Activated T-cell treated with anti-CD3 and anti-CD28 coated beads for 48 hours (primary cell): ENCODE measurements at places on chromosomes 5 and 9.

DNA sequence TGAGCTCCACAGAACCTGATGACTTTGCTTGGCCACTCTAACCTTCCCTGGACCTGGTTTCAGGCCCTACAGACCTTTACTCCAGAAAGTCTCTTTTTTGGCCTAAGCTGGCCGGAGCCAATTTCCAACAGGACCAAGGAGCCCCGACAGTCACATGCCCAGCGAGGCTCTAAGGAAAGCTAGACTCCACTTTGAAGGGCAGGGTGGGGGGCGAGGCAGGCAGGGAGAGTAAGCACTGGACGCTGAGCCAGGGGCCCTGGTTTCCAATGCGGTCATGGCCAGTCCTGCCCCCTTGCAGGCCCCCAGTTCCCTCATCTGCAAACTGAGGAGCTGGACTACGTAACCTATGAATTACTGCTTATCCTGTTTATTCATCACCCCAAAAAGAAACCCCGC lies 65.2 kb downstream of the ADAMTS2 start:
- no peak for DNase-seq

- DNase-seq = no peak
Observed at GRCh38 chr5:78659114-78659513, 10.5 kb upstream of the LHFPL2 start.

GRCh38 chr5:163407034-163407655 lies 30.2 kb upstream of the CCNG1 start:
- DNase-seq = no peak

GRCh38 chr5:17150531-17150930 lies 66.9 kb upstream of the BASP1 start:
- DNase-seq = no peak

DNA sequence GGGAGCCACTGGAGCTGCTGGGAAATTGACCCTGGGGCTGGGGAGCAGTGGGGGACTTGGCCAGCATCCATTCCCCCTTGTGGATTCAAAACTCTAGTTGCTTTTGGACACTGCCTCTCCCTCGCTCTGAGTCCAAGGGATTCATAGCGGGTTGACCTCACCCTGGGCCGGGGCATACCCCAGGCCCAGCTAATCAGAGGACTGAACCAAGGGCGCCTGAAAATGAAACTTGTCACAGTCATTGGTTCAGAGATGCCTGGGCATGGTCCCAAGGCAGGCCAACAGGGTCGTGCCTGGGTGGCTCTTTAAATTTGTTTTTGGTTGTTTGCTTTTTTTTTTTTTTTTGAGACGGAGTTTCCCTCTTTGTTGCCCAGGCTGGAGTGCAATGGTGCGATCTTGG lies 22.6 kb downstream of the STK10 start:
- no peak for DNase-seq

- DNase-seq = no peak
Observed at GRCh38 chr9:127566351-127567001, 45.6 kb upstream of the STXBP1 start.

- DNase-seq = no peak
Observed at GRCh38 chr5:117084067-117084466, 509.4 kb upstream of the SEMA6A start.

DNA sequence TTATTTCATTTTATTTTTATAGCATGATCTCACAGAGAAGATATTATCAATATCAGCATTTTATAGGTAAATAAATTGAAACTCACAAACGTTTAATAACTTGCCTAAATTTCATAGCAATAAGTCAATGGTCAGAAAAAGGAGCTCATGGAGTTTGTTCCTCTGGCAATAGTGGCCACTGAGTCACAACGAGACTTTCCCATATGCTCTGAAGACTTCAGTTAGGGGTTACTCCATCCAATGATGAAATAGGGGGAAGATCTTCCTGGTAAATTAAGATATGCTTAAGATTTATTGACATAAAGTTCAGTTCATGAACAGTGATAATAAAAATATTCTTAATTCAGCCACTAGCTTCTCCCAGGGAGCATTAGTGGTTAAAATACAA lies 43.5 kb upstream of the HTR4 start:
- DNase-seq = no peak

GRCh38 chr9:135359764-135360163 lies 119.8 kb upstream of the PPP1R26 start:
- DNase-seq = no peak

- no peak for DNase-seq
Observed at GRCh38 chr5:73454379-73455036, 5.9 kb upstream of the FOXD1 start.

GRCh38 chr5:140611020-140611521 lies 21.9 kb downstream of the CD14 start:
- no peak for DNase-seq

DNA sequence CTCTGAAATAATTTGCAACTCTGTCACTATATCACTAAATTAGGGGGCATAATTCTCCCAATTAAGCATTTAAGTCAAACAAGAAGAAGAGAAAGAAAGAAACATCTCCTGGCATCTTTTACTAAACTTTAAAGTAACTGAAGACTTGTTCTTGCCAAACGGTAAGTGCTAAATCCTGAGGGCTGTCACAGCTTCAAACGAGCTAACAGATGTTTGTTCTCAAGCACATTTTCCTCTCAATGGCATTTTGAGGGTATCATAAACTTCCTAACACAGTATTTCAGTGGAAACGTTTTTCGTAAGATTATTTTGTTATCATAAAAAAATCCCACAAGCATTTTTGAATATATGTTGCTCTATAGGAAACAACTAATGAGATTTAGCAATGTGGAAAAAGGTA lies 169.5 kb upstream of the TAS2R1 start:
- DNase-seq = no peak

- no peak for DNase-seq
Observed at GRCh38 chr5:150213530-150213929, 23.7 kb downstream of the SLC6A7 start.

- no peak for DNase-seq
Observed at GRCh38 chr5:175317872-175318271, 126.1 kb downstream of the DRD1 start.

GRCh38 chr5:113488645-113489184 lies 462 bp upstream of the MCC start:
- no peak for DNase-seq

DNA sequence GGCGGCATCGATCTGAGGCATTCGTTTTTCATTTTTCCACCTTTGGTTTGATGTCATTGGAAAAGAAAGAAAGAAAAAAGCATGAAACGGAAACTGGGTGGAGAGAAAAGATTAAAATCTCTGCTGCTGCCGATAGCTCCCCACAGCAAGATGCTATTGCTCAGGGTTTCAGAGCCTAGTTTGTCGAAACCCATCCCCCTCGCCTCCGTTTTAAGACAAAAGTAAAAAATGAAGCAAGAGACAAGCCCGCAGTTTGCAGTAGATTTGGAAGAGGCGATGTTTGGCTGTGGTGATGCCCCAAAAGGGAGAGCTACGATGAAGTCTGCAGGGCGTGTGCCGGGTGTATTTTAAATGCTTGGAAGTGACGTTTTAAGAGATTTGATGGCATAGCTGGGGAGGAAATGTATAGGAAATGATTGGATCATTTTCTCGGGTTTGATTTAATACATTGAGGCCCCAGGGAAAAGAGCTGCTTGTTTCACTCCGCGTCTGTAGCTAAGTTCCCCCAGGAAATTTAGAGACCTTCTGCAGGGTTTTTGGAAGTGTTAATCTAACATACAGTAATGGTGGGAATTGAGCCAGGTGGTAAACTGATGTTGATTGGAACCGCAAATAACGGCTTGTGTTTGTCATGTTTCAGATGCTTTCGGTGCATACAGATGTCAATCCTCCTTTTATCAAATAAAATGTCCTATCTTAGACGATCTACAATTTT lies 909 bp downstream of the NDFIP1 start:
- no peak for DNase-seq

- no peak for DNase-seq
Observed at GRCh38 chr9:24118190-24118589, 292.1 kb upstream of the ELAVL2 start.

GRCh38 chr9:122444041-122444733 lies 33.5 kb downstream of the OR1J1 start:
- DNase-seq = no peak

GRCh38 chr5:8383616-8384015 lies 514.7 kb downstream of the MTRR start:
- DNase-seq = no peak

GRCh38 chr9:111501648-111502047 lies 17.5 kb upstream of the ECPAS start:
- DNase-seq = no peak

DNA sequence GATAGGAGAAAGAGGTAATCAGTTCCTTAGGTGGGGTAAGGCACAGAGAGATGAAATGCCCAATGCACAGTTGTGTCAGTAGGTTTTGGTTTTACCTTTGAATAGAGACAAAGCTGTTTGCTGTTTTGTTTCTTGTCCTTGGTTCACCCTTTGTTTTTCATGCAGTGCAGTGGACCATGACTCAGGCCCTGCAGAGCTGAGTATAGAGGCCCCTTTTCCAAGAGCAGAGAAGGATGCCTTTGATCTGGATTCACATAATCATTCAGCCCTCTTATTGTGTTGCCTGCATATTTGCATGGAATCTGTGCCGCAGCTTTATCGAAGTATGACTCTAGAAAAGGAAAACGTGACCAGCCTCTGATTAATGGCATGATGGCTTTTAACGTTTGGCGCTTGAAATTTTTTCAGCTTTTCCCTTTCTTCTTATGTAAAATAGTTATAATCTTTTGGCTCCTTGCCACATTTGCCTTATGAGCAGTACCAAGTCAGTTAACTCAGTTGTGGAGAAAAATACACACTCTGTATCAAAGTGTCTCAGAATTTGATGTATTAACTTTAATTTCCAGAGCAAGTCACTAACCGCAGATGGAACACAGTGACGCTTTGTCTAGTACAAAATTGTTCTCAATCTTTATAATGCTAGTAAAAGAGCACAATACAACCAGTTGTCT lies 197.6 kb downstream of the KDM4C start:
- DNase-seq = no peak

GRCh38 chr5:145495741-145496140 lies 339.4 kb downstream of the PRELID2 start:
- no peak for DNase-seq

- DNase-seq = peak; percentile 12
Observed at GRCh38 chr9:125521462-125522327, 185.3 kb downstream of the MAPKAP1 start.

DNA sequence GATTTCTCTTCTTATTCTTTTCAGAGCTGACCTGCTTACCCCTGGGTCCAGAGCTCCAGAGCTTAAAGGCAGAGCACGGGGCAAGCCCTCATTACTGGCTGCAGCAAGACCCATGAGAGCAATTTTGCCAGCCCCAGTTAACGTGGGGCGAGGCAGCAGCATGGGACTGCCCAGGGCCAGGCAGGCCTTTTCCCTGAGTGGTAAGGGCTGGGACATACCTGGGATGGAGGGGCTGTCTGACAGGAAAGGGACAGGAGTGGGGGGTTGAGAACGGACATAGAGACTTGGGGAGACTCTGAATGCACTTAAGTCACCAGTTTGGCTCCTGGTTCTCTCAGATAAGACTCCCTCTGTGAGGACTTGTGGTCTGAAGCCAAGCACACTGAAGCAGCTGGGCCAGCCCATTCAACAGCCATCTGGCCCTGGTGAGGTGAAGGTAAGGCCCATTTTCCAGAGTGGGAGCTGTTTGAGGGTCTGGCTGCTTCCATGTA lies 26.2 kb downstream of the HMGXB3 start:
- no peak for DNase-seq

DNA sequence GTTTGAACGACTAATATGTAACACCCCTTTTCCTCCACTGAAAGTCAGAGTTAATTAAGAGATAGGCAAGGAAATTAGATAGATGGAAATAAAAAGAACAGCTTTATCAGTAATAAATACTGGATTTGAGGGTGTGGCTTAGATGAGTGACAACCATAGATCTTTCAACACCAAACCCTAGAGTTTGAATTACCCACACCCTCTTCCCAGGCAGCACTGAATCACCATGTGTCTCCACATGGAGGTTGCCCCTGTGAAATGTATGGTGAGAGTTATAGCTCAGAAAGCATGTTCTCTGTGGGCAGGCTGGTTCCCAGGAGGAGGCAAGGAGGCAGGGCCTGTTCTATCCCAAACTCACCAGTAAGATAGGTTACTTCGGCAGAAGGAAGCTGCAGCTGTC lies 69.7 kb downstream of the TMEM174 start:
- no peak for DNase-seq

- DNase-seq = no peak
Observed at GRCh38 chr5:150035139-150035895, 34.8 kb downstream of the HMGXB3 start.

- DNase-seq = no peak
Observed at GRCh38 chr5:166340039-166340438, 1951.4 kb upstream of the WWC1 start.

DNA sequence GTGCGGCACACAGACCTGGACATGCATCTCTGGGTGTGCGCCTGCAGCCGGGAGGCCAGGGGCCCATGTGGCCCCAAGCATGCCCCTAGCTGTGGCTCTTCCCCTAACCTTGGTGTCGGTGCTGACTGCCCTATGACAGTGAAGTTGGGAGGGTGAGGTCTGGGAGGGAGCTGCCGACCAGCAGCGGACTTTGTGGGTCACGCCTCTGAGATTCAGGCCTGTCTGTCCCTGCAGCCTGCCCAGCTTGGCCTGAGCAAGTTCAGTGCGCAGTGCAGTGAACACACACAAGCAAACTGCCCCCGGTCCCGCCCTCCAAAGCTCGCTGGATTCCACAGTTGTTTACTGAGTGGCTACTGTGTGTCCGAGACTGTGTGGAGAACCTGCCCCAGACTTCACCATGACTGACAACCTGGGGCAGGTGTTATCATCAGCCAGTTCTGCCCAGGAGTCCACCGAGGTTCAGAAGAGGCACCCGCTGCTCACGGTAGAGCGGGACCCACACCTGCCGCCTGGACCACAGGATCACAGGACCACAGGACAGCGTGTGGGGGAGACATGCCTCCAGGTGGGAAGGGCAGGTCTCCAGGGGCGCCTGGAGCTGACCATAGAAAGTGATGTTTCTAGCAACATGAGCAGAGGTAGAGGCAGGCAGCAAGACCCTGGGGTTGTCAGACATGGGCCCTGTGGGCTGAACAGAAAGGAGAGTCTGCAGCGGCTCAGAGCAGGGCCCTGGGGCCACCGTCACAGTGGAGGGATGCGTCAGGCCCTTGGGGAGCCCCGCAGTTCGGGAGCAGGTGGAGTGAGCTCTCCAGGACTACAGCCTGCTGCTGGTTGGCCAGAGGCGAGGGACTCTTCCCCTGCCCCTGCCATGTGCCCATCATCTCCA lies 105.1 kb downstream of the PHF2 start:
- no peak for DNase-seq

GRCh38 chr9:121328476-121328875 lies 41.6 kb downstream of the STOM start:
- DNase-seq = no peak

GRCh38 chr5:82522897-82523296 lies 244.7 kb upstream of the RPS23 start:
- DNase-seq = no peak

DNA sequence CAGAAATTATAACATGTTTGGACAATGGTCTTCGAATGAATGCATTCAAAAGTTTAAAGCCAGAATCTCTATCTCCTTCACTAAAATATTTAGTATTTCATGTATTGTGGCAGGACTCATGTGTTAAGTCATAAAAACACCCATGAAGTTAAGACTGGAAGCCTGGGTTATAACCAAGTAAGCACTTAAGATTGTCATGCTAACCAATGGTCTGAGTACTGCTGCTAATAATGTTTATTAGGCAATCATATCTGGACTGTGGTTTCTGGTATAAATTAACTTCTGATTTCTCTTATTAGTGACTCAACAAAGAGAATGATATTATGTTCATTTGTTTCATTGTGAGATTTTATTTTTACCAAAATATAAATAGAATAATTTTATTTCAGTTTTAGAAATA lies 297.9 kb upstream of the EDIL3 start:
- DNase-seq = no peak
